NCI-H226 (cell line): ENCODE measurements at places on chromosomes 7 and 10.
A peak's percentile ranks its signal among the peaks of the same experiment; 100 is the strongest.

GRCh38 chr10:1393481-1393880 is 337.3 kb downstream of the WDR37 start:
- no peak for DNase-seq

GRCh38 chr10:28293236-28294168 is 9.4 kb downstream of the MPP7 start:
- DNase-seq, result no peak

DNA sequence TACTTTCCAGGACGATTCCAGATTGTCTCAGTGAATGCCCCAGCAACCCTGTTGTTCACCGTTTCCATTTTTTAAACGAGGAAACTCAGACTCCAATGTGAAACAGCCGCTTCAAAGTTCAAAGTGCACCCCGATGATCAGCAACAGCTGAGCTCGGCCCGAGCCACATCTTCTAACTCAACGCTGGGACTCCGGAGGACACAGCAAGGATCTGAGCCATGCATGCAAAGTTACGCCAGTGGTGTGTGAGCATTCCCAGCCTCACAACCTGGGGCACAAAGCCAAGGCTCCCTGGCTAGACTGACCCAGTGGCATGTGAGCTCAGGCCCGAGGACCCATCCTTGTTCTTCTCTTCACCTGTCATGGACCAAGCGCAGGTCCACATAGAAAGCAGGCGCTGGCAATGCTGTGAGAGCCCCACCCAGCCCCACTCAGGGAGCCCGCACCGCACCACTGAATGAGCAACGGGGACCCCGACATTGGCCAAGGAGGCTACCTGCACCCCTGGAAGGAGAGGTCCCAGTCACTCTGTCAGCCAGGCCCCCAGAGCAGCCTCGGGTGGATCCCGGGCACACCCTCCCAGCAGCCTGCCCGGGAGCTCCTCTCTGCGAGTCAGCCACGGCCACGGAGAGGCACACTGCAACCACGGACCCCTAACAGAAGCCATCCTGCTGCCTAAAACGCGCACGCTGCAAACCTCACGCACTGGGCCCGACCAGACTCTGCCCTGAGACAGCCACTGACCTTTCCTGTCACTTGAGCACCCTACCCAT is 82.9 kb downstream of the MAD1L1 start:
- DNase-seq, result no peak

DNA sequence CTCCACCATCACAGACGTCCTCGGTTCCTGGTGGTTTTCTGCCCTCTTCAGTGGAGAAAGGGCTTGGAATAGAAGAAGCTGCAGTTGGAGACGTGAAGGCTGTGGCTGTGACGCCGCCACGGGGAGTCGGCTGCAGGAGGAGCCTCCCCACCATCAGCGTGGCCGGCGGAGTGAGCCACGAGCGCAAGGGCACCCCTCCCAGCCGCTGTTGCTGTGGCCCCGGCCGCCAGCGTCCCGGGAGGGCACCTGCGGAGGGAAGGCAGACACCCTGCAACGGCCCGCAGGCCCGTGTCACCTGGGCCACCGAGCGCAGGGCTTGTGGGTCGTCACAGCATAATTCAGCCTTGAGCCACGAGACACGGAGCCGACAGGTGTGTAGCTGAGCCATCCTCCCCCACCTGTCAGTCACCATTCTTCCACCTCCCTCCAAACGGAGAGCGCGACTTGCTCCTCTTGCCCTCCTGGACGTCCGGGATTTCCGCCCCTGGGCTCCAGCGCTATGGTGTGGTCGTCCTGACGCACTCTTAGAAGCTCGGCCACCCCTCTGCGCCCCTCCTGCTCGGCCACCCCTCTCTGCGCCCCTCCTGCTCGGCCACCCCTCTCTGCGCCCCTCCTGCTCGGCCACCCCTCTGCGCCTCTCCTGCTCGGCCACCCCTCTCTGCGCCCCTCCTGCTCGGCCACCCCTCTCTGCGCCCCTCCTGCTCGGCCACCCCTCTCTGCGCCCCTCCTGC is 102.7 kb downstream of the PTPRN2 start:
- no peak for DNase-seq

DNA sequence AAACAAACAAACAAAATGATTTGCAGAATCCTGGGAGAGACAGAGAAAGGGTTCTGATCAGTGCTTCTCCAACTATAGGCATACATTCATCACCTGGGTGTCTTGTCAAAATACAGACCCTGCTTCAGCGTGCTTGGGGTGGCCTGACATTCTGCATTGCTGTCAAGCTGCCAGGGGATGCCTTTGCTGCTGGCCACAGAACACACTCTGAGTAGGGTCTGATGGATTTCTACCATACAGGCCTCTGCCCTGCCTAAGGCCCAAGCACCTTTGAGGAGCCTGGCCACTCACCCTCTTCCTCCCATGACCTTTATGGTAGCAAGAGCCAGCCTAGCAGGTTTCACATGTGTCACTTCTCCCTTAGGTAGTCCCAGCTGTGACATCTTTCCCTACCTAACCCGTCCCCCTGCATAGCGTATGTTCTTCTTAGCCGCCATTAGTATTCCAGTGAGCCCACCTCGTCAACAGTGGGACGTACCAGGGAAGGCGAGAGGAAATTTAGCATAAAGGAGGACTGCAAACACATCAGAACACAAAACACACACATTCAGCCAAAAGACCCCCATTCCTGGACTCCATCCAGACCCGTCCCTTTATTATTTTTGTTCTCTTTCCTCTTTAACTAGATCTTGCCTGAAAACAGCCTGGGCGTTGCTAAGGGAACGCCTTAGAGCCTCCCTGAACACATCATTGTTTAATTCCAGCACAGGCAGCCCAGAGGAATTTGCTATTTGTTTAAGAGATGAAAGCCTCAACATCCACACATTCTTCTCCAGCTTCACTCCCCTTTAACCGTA is 43.9 kb upstream of the PODXL start:
- DNase-seq, result peak; percentile 34

- DNase-seq, result peak; percentile 97
These were observed 201.2 kb upstream of the NFE2L3 start for GRCh38 chr7:25950488-25951413.

DNA sequence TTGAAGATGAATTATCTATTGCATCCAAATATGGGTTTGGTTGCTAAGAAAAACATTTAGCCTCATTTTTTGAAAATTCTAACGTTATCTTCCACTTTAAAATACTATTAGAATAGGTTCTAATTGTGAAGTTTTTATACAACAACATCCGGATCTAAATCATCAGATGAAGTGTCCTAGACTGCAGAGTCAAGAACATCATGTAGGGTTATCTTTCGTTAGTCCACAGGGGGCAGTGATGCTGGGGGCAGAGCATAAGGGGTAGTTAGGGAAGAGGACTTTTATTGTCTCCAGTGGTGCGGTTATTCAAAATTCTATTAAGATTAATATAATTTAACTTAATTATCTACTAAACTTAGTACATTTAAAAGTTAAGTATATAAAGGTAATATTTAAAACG is 990.6 kb upstream of the PHF14 start:
- no peak for DNase-seq

DNA sequence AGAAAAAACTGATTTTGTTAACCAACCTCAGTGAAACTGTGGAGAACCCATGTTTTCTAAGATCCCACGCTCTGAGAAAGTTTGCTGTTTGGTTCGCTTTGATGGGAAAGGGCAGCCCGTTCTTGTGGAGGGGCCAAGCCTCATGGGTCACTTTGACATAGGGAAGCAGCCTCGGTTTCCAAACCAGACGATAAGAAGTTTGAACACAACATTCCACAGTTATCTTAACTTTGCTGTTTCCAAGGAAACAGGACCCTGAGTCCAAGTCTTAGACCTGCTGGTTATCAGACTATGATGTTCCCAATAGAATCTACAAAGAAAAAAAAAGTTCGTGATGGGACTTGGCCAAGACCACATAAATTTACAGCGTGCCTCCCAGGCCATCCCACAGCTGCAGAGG is 182.3 kb downstream of the NRP1 start:
- DNase-seq, result no peak

DNA sequence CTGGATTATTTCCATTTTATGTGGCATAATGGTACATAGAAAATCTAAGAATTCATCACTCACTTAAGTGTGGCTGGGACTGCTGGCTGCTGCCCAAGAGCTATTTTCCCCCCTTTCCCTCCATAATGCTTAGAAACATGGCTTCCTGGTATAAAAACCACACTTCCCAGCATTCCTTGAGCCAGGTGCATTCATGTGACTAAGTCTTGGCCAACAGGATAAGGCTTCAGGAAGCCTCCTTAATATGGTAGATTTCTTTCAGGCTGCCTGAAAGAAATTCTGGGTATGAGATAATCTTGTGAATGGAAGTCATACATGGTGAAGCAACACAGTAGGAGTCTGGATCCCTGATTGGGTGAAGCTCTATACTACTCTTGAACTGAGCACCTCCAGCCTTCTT is 178.0 kb downstream of the JAZF1 start:
- peak; percentile 76 for DNase-seq

DNA sequence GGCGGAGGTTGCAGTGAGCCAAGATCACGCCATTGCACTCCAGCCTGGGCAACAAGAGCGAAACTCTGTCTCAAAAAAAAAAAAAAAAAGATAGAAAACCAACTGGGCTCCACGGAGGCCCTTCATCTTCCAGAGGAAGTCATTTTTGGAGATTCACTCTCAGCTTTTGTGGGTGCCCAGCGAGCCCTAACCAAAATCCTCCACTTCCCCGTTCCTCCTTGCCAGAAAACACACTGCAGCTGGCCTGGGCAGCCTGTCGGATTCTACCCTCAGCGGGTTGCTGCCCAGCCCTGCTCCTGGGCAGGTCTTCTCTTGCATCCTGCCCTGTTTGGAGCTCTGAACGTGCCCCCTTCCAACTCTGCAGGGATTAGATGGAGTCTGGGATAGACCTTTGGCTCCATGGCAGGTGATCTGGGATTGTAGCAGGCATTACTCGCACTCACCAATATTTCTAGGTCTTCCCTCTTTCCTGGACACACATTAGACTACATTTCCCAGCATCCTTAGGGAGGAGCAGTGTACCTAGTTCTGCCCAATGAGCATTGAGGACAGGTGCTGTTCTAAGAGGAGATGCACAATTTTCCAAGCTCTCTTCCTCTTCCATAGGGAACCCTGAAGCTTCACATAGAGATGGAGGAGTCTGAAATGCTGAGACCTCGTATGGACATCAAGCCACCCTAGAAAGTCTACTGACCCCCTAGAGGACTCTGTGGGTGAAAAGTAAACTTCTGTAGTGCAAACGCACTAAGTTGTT is 4.6 kb downstream of the GRID2IP start:
- no peak for DNase-seq

DNA sequence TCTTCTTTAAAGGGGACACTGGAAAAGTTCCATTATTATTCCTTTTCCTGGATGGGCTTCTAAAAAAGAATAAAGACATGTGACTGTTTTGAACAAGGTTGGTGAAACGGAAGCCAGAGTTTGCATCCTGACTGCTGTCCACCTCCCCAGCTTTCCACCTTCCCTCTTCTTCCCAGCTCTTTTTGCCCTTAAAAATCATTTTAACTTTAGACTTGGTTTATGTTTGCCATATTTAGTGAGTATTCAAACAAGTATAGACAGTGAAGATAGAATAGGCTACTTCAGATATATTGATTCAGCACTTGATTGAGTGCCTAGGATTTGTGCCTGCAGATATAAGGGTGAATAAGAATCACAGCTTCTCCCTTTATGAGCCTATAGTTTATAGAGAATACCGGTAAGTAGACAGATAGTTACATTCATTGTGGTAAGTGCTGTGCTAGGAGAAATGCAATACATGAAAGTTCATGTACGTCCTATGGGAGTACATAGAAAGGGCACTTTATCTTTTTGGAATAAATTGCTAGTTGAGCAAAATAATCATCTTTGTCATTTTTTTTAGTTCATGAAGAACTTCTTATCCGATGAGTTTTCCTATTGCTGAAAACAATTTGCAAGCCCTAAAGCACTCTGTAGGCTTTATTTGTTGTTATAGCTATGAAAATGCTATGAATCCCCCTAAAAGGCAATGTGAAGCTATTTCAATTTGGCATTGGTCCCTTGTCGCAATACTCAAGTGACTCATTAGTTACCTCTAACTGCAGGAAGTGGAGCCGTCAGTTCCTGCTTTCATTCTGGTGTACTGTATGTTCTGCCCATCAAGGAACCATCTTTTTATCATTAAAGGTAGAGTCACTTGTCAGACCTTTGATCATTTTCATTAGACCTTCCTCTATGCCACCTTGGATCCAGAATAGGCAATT is 57.2 kb upstream of the STRIP2 start:
- peak; percentile 47 for DNase-seq

GRCh38 chr7:92944633-92945032 is 108.3 kb upstream of the CDK6 start:
- DNase-seq, result no peak

- DNase-seq, result no peak
These were observed 38.8 kb downstream of the OGDH start for GRCh38 chr7:44645254-44645653.

- DNase-seq, result no peak
These were observed 167.0 kb downstream of the ARID5B start for GRCh38 chr10:62068464-62068863.

GRCh38 chr7:17506095-17506494 is 207.6 kb downstream of the AHR start:
- no peak for DNase-seq
